ENCODE measurements at places on chromosomes 1 and 21. TPM values are rescaled to one million over a fixed set of nuclear protein-coding genes. Genes with fewer than 3 reads are reported as not detected.

GRCh38 chr1:207904391-207904790 is 6.5 kb downstream of the CD34 start:
- DNase-seq = no peak

DNA sequence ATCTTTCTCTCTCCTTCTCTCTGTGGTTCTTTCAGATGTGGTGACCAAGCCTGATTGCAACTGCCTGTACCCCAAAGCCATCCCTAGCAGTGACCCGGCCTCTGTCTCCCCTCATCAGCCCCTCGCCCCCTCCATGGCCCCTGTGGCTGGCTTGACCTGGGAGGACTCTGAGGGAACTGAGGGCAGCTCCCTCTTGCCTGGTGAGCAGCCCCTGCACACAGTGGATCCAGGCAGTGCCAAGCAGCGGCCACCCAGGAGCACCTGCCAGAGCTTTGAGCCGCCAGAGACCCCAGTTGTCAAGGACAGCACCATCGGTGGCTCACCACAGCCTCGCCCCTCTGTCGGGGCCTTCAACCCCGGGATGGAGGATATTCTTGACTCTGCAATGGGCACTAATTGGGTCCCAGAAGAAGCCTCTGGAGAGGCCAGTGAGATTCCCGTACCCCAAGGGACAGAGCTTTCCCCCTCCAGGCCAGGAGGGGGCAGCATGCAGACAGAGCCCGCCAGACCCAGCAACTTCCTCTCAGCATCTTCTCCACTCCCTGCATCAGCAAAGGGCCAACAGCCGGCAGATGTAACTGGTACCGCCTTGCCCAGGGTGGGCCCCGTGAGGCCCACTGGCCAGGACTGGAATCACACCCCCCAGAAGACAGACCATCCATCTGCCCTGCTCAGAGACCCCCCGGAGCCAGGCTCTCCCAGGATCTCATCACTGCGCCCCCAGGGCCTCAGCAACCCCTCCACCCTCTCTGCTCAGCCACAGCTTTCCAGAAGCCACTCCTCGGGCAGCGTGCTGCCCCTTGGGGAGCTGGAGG is 12.7 kb downstream of the CSF1 start:
- DNase-seq = peak; percentile 44

GRCh38 chr1:60591583-60591982 is 490.8 kb upstream of the NFIA start:
- no peak for DNase-seq

DNA sequence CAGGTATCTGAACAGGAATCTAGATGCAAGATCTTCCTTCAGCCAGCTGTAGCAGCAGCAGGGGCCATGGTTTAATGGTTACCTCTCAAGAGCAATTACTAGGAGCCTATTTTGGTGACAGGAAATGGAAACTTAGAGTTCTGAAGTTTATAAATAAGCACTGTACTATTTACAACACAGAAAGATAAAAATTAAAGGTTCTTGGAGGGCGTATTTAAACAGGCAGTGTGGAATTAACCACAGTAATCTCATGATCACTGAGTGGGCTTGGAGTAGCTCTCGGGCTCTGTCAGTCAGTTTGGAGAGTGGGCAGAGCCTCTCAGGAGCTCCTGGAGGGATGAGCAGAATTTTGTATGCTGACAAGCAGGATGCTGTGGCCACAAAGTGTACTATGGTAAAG is 10.2 kb upstream of the FCRL5 start:
- no peak for DNase-seq

- DNase-seq = no peak
Measured at GRCh38 chr1:234825498-234826165, 215.7 kb upstream of the IRF2BP2 start.

Gene RNF186
- total RNA-seq = not detected

Gene TAS1R3
- total RNA-seq = 0.28 TPM

GRCh38 chr1:42744148-42744413 is 4.0 kb upstream of the CLDN19 start:
- no peak for DNase-seq
